ENCODE measurements at places on chromosomes 16 and 17.

- DNase-seq: peak; percentile 55
Measured at GRCh38 chr16:1708768-1709180, 2.8 kb downstream of the MAPK8IP3 start.

- no peak for DNase-seq
Measured at GRCh38 chr17:34709158-34709754, 129.9 kb downstream of the TMEM132E start.

GRCh38 chr17:2964370-2964769 lies 99.0 kb downstream of the OR1D5 start:
- DNase-seq: no peak

- peak; percentile 28 for DNase-seq
Measured at GRCh38 chr16:66878067-66878466, 2.2 kb upstream of the PDP2 start.

DNA sequence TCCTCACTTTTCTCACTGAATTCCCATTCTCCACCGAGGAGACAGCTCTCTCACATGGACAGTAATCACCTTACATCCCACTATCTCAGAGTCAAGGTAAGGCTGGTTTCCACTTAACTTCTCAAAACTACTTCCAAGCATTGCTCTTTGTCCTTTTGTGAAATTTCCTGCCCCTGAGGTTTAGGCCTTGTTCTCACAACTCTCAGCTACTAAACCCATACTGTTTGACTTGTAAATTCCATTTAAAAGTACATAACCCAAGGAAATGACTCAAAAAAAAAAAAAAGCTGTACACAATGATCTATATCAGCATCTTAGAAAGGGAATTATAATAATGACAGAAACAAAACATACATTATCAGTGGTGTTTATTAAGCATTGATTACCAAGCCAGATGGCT lies 8.8 kb downstream of the CDC27 start:
- no peak for DNase-seq
